ENCODE measurements at places on chromosomes 5 and 9.

DNA sequence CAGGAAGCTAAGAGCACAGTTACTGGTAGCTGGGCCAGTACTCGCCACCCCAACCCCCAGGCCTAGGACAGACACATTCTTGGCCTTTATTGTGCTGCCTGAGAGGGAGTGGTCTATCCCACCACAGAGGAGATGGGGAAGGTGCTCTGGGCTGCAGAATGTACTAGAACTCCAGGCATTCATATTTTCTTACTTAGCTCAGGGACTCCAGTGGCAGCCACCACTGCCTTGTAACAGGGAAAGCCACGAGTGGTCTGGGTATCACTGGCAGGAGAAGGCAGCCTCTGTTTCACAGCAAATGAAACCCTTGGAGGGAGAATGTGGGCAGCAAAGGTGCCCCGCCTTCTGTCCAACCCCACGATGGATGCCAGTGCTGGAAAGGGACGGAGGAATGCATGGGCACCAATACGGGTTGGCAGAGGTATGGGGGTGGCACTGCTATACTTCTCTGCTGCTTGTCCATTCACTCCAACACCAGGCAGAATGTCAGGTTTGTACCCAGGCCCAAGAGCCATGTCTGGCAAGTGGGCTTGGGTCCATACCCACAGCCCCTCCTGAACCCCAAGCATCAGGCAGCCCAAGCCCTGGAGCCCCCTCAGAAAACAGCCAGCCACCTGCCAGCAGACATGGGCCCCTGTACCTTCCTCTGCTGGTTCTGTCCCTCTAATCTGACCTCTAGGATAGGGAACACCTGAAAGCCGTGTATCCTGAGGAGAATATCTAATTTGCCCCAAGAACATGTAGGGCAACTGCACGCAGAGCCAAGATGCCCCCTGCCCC is 4.6 kb downstream of the SEPTIN8 start:
- DNase-seq = no peak

- DNase-seq = no peak
These were observed 186.1 kb downstream of the GNA14 start for GRCh38 chr9:77462066-77462465.

DNA sequence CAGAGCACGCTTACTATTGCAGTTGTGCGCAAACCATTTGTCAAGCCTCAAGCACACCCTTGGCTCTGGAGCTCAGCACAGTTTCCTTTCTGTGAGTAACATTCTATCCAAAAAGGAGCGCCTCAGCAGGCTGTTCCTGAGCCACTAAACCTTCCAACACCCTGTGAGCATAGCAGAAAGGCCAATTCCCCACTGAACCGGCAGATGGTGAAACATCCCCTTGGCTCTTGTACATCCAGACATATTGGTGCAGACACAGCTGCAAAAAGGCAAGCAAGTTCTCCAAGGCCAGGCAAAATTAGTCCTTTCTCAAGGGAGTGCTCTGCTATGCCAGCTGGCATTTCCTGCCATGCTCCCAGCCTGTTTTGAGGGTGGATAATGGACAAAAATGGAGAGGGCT is 44.1 kb upstream of the CEMIP2 start:
- DNase-seq = no peak

GRCh38 chr9:88983865-88984542 is 7.3 kb upstream of the S1PR3 start:
- DNase-seq = no peak

GRCh38 chr9:133754187-133754586 is 16.0 kb upstream of the SARDH start:
- no peak for DNase-seq

GRCh38 chr9:8679371-8679822 is 879.8 kb upstream of the DMAC1 start:
- DNase-seq = no peak

DNA sequence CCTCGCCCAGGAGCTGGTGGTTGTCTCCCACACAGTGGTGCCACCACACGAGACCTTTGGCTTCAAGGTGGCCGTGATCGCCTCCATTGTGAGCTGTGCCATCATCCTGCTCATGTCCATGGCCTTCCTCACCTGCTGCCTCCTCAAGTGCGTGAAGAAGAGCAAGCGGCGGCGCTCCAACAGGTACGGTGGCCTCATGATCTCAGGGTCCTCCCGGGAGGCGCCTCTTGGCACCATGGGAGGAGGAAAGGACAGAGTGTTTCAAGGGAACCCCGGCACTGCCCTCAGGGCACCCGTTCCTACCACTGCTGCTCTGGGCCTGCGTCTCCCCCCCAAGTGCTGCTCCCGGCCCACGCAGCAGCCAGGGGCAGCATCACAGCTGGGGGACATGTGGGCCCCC is 18.2 kb upstream of the CARD19 start:
- DNase-seq = no peak

DNA sequence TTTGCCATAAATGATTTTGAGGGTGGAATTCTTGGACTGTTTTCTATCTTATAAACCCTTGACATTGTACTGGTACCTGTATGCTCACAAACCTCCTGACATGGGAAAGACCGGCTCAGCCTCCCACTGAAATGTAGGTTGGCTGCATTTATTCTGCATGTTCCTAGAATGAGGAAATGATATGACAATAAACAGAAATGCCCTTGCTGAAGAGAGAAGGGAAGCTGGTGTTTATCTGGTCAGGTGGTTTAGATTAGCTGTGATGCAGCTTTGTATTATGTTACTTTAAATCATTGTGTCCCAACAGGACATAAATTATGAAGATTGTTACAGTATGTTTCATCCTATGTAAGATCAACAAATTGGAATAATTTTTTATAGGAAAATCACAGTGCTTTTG is 23.1 kb upstream of the CATSPER3 start:
- no peak for DNase-seq

- no peak for DNase-seq
These were observed 2.6 kb downstream of the AMACR start for GRCh38 chr5:34005211-34005610.

GRCh38 chr5:173953528-173954090 is 35.4 kb upstream of the C5orf47 start:
- no peak for DNase-seq

- no peak for DNase-seq
These were observed 114.0 kb upstream of the ALDH1B1 start for GRCh38 chr9:38278457-38278856.

DNA sequence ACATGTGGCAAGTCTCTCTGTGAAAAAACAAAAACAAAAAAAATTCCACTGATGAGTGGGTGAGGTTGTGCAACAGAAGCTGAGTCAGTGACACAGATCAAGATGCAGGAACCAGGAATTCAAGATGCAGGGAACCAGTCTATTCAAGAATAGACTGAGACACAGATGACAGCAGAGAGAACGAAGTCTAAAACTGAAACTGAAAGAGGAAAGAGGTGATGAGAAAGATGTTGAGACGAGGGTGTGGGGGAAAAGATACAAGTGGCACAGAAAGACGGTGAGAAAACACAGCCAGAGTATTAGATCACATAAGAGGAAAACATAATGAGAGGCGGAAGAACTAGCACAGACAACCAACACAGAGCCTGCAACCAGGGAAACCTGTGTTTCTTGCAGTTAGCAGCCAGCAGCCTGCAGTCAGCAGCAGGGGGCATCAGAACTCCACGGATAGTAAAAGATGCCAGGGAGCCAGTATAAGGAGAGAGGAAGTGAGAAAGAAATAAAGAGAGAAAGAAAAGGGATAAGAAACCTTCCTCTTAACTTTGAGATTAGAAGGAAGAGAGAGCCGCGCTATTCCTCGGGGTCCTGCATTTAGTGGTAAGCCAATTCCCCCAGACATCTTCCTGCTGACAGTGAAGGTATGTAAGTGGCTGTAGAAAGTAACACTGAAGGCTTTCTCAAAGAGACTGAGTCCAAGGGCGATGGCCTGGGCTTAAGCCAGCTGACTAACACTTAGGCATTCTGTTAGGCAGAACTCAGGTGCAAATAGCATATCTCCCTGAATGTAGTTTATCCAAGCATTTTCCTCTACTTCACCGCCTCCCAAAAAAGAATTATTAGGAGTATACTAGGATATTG is 79.0 kb downstream of the TLR4 start:
- peak; percentile 55 for DNase-seq

DNA sequence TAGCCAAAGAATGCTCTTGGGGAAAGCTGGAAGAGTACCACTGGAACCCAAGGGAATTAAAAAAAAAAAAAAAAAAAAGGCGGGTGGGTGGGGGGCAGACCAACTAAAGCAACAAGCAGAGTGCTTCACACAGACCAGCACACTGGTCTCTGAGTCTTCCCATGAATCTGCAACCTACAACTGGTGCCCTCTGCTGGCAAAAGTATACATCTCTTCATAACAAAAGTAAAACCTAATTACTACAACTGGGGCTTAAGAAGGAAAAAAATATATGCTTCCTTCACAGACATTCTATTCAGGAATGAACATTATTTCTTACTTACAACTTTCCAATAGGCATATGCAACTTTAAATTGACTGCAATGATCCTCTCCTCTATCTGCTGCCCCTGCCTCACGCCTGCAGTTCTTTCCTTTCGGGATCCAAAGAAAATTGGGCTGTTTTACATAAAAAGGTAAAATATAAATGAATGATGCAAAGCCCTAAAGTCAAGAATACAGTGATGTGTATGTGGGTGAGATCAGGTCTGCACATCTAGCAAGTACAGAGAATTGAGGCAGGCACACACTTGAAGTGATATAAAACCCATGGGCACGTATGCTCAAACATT is 7.2 kb upstream of the KLHL3 start:
- no peak for DNase-seq

DNA sequence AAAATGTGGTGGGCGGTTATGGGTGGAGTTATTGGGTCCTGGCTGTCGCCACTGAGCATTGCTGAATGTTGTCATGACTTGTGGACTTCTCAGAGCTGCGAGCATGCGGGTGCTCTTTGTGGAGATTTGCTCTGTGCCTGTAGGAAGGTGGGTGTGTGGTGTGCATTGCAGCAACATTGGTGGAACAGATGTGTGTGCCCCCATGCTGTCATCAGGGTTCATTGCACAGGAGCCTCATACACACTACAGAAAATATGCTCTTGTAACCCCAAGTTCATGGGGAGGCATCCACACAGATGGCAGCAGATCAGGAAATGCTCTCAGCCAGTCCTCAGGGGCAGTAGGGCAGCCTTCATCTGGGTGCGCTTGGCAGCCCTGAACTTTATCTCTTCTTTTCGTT is 55.9 kb upstream of the PHF2 start:
- DNase-seq = no peak

DNA sequence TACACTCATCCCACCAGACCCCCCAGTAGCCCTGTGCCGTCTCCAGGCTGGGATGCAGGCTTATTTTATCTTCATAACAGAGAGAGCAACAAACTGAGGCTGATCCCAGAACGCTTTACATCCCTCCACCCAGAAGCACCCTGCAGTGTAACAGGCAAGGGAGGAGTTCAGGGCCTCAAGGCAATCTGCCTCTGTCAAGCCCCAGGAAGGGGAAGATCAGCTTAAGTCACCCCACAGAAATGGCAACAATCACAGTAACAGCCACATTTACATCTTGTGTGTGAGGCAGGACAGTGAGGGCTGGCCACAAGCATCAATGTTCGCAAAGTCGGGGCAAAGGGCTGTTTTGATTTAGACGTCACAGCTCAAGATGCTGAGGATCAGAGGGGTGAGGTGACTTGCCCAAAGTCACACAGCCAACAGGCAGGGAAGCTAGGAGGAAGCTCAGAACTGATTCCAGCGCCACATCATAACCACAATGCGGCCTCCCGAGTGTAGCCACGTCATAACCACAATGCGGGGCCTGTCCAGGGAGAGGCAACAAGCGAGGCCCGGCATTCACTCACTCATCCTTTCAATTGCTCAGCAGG is 14.4 kb downstream of the STK10 start:
- DNase-seq = no peak

- no peak for DNase-seq
These were observed 55.0 kb upstream of the C9orf72 start for GRCh38 chr9:27628311-27628710.

DNA sequence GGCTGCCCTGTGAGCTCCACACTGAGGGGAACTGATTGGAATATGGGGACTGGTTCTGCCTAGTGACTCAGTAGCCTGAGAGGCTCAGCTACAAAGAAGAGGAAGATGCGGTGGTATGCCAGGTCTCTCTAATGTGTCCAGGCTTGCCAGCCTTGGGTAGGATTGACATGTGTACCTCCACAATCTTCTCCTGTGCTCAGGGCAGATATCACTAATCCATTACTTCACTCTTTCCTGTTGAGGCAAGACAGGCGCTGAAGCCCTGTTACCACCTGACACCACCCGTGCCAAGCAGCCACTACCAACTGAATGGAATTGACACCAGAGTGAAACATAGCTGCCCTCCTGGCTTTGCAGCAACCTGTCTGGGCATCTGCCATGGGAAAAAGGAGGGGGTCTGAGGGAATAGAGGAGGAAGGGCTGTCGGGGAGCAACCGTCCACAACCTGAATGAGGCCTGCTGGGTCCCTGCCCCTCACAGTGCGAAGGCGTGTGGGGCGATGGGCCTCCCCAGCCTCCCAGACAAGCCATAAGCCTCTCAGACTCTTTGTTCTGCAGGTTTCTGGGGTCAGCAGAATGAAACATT is 114.7 kb upstream of the CXCL14 start:
- no peak for DNase-seq

- DNase-seq = peak; percentile 57
These were observed 89.2 kb upstream of the PRLR start for GRCh38 chr5:35319333-35320002.

DNA sequence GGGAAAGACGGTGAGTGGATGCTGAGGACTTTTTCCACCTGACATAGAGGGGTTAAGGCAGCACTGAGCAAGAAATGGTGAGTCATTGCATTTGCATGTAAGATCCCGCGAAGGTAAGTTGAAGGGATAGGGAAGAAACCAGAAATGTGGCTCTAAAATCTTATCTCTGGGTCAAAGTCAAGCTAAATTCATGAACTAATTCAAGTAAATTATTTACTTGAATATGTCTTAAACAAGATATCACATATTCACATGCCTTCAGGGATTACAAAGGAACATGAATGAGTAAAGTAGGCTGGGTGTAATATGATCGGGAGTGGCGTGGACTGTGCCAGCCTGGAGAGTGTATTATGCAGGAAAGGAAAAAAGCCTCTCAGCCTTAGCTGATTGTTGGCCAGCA is 74.4 kb upstream of the EQTN start:
- DNase-seq = no peak

- no peak for DNase-seq
These were observed 673.4 kb downstream of the KCTD16 start for GRCh38 chr5:144844086-144844485.

- no peak for DNase-seq
These were observed 98.4 kb upstream of the CPLX2 start for GRCh38 chr5:175772747-175773533.

GRCh38 chr9:18778846-18779245 is 254.2 kb downstream of the SAXO1 start:
- DNase-seq = no peak

DNA sequence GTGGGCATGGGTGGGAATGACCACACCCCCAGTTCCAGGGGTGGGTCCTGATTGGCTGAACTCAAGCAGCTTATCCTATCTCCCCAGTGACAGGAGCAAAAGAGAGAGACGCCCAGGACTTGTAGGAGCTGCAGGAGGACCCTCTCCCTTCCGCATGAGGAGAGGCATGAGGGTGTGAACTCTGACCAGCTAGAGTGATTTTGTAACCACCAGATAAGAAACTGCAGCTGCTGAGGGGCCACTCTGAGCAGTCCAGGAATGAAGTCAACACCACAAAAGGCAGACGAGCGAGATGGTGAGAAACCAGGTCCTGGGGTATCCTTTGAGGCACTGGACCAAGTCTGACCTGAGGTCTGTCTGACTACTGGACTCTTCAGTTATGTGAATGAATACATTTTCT is 521.9 kb downstream of the BNC2 start:
- no peak for DNase-seq
